Stimulated activated naive CD4-positive, alpha-beta T cell treated with Interleukin-2 at 50 U/mL for 16 hours (primary cell): ENCODE measurements at places on chromosomes 13 and 19.
A peak's percentile ranks its signal among the peaks of the same experiment; 100 is the strongest.

DNA sequence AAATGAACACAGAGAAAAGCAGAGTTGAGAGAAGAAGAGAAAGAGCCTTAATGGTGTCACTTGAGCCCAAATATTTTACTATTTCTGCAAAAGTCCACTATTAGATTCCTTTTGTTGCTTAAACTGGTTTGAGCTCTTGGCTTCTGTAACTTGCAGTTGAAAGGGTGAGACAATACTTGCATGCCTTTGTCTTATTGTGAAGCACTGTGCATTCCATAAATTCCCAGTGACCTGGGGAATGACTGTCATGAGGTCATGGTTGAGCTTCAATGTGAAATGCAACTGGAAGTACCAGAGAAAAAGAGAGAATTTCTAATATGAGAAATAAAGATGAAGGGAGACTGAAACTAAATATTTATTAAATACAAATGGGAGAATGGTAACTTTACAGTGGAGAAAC is 310.9 kb downstream of the TDRD3 start:
- no peak for DNase-seq

- no peak for DNase-seq
These were observed 4.9 kb downstream of the THAP8 start for GRCh38 chr19:36049080-36049698.

GRCh38 chr13:59247171-59247570 is 916.6 kb downstream of the DIAPH3 start:
- DNase-seq: no peak

DNA sequence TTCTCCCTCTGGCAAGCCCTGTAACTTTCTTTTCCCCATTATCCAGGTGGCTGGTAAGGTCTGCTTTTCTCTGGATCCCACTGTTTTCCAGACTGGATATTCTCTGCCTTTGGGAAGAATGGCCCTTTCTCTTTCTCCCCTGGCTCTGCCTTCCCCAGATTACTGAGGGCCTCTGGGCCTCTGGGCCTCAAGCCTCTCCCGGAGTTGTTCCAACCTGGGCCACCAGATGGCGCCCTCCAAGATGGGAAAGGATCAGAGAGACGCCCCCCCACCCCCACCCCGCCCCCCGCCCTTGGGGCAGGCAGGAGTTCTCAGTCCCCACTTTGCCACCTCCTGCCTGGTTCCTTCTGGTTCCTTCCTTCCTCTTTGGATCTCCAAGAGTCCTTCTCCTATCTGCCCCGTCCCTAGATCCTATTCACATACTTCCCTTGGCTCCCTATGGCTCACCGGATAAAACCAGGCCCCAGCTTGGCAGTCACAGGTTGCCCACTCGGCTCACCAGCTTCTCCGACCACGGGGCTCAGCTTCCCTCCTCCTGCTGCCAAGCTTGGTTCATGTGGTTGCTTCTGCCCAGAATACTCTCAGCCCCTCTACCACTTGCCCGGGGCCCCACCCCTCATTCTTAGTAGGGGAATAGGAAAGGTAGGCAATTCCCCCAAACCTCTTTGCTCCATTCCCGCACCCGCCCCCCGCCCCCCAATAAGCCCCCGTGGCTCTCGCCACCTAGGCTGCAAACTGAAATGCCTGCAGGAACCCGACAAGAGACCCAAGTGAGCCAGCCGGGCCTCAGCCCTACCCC is 13.1 kb downstream of the EPS8L1 start:
- DNase-seq: peak; percentile 72

DNA sequence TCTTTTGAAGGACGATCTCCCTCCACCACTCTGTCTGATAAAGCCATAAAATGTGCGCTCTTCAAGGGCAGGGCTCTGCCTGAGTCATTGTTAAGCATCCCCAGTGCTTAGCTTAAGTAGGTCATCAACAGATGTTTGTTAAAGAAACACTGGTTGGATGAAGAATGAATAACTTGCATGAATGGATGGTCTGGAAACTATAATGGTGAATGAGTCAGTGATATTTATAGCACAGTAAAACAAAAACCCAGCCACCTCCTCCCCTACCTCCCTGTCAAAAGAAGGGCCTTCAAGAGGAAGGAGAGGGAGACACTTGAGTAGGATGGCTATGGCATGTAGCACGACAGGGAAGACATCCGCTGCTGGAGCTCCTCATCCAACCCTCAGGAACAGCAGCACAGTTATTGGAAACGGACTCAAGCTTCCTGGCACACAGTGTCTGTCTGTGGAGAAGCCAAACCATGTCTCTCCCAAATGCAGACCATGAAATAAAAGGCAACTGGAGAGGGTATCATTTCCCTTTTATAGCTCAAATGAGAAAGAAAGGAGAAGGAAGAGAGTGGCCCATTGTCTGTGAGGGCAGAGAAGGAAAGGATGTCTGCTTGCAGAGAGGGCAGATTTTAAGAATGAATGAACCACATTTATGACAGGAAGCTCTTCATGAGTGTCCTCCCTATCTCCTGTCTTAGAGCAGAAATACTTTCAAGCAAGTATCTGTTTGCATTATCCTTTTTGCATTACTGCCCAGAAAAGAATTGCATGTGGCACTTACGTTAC is 183.5 kb upstream of the UBL3 start:
- no peak for DNase-seq
